Spinal cord (tissue), 10 donors: ENCODE measurements at places on chromosomes 2 and 18. TPM values are rescaled to one million over a fixed set of nuclear protein-coding genes. Genes with fewer than 3 reads are reported as not detected.
A peak's percentile ranks its signal among the peaks of the same experiment; 100 is the strongest.

Gene GPC1
- total RNA-seq: 27.2 TPM

Gene ANKRD29
- total RNA-seq: 8.7 TPM

GRCh38 chr18:67310826-67311225, 205.7 kb downstream of the DSEL start:
- no peak for DNase-seq

GRCh38 chr2:159661286-159661685, 44.9 kb upstream of the BAZ2B start:
- DNase-seq: no peak

GRCh38 chr2:10471046-10471571, 23.0 kb upstream of the ODC1 start:
- no peak for DNase-seq

DNA sequence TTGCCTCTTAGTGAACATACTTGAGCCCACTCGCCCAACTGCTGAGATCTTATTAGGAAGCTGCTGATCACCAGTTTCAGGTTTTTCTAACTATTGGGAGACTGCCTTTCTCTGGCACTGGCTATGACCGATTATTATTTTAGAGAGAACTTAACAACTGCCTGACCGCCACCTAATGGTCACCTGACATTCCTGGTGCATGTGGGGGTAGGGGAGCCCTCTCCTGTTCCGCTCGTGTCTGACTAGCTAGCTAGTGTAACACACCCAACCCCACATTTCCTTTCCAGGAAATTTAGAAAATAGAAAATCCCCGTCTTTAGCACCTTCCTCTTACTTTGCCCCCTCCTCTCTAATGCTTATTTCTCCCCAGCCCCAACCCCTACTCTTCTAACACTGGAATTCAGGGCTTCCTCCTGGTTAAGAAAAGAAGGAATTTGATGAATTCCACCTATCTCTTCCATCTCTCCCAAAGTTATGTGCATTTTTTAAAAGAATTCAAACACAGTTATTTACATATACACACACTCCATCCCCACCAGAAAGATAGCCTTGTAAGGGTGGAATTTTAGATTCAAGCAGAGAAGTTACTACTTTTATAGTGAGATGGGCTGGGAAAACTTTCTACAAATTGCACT, 19.4 kb upstream of the DNER start:
- DNase-seq: no peak

- DNase-seq: peak; percentile 85
These were observed at the start of gene FHL2 for GRCh38 chr2:105398336-105399206. TSS of gene FHL2 (minus strand) at chr2:105399051. CDS start at chr2:105386516, 12,535 bp downstream.

- no peak for DNase-seq
These were observed 101.2 kb upstream of the SEC11C start for GRCh38 chr18:59038295-59039039.
